ENCODE measurements at places on chromosomes 7 and 10.
A peak's percentile ranks its signal among the peaks of the same experiment; 100 is the strongest.

GRCh38 chr7:27277628-27278027 is 35.0 kb downstream of the EVX1 start:
- H3K27ac ChIP-seq = no peak overlapping the region
- no peaks in the 10 kb centered on the region for H3K4me1 ChIP-seq
- no peak for DNase-seq
- H3K4me3 ChIP-seq = no peak overlapping the region
- H3K27me3 ChIP-seq = peaks cover 25% of the 10 kb centered on the region

- H3K4me1 ChIP-seq = peaks cover 5% of the 10 kb centered on the region
- H3K36me3 ChIP-seq = peaks cover under 1% of the 10 kb centered on the region
Observed at GRCh38 chr7:142445019-142445686, 187.3 kb upstream of the PRSS58 start.

GRCh38 chr10:29081951-29082685 is 206.8 kb upstream of the LYZL1 start:
- no peak overlapping the region for H3K27ac ChIP-seq
- peaks cover 42% of the 10 kb centered on the region for H3K27me3 ChIP-seq
- no peaks in the 10 kb centered on the region for H3K4me1 ChIP-seq
- no peak overlapping the region for H3K4me3 ChIP-seq
- no peaks in the 10 kb centered on the region for H3K36me3 ChIP-seq

- H3K27me3 ChIP-seq = peaks cover 50% of the 10 kb centered on the region
- no peaks in the 10 kb centered on the region for H3K36me3 ChIP-seq
- H3K4me3 ChIP-seq = peak overlapping the region; percentile 67
- H3K27ac ChIP-seq = no peak overlapping the region
Observed at GRCh38 chr7:94087664-94088352, 83.7 kb upstream of the BET1 start.

- peak overlapping the region; percentile 52 for H3K27ac ChIP-seq
- H3K27me3 ChIP-seq = no peaks in the 10 kb centered on the region
- H3K36me3 ChIP-seq = peaks cover 47% of the 10 kb centered on the region
- H3K4me3 ChIP-seq = no peak overlapping the region
- DNase-seq = no peak
Observed at GRCh38 chr10:6445671-6446316, 134.3 kb downstream of the PRKCQ start.

DNA sequence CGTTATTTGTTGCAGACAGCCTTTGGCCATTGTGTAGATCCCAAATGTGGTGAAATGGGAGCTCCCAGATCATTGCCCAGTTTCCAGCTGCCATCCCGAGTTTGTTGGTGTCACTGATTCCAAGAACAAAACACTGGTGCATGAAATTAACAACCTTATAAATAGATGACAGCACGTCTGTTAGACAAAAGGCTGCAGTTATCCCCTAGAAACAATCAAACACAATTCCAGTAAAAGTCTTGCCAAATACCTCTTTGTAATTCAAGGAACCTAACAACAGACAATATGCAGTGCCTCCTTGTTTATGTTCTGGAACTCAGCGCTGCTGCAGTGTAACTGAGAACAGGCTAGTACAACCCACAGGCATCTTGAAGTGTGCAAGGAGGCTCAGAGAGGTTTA is 404.5 kb downstream of the PAXIP1 start:
- no peaks in the 10 kb centered on the region for H3K27me3 ChIP-seq
- no peak overlapping the region for H3K4me3 ChIP-seq
- no peaks in the 10 kb centered on the region for H3K36me3 ChIP-seq
- no peaks in the 10 kb centered on the region for H3K4me1 ChIP-seq
- H3K27ac ChIP-seq = no peak overlapping the region

- H3K27ac ChIP-seq = no peak overlapping the region
- H3K4me1 ChIP-seq = no peaks in the 10 kb centered on the region
- no peak overlapping the region for H3K4me3 ChIP-seq
- no peak for DNase-seq
Observed at GRCh38 chr7:50184271-50184990, 91.4 kb upstream of the ZPBP start.
